ENCODE measurements at places on chromosomes 5 and 9.

- DNase-seq, result peak; percentile 3
Measured at GRCh38 chr9:109213285-109214121, 46.5 kb upstream of the FRRS1L start.

GRCh38 chr5:170597109-170597751 lies 93.4 kb downstream of the KCNIP1 start:
- DNase-seq, result no peak

DNA sequence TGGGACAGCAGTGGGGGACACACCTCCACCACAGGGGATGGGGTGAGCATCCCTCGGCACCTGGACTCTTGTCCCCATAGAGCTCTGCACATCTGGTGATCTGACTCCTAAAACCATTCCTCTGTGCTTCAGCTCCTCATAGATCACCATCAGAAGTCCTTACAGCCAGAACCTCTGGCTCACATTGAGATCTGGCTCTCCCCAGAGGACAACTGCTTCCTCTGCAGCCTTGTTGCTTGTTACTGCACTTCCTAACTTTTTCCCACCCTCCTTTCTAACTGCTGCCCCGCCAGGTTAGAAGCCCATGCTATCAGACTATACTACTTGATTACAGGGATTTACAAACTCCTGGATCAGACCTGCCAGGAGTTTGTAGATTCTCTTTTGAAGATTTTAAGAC lies 64.5 kb downstream of the ARSB start:
- DNase-seq, result peak; percentile 40

DNA sequence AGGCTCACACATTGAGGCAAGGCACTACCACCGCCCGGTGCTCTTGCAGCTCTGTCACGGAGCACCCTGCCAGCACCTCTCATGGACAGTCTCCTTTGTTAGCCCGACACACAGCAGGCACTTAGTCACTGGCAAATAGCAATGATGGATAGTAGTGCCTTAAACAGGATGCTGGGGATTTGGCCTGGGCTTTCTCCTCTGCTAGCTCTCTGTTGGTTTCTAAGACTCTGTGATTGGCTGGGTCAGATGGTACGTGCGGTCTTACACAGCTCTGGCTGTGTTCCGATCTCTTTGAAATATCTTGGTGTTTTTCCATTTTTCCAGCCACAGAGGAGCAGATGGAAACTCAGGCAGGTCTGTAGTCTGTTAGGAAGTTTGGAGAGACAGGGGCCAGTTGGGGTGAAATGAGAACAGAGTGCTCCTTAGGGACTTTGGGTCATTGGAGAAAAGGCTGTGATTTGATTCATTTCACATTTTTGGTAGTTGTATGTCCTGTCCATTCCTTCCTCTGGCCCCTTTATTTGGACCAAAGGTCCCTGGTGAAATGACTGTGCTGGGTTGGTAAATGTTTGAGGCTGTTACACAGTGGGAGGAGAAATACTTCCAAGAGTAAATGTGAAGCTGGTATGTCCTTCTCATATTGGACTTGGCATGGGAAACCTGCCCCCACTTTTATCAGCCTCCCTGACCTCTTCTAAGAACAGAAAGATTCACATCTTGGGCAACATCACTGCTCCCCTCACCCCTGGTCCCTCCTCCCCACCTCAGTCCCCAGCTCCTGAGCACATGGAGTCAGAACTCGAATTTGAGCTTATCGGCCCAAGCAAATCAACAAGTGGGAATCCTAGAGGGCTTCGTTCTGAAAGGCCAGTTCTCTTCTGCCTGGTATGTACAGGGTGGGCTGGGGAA lies 3.4 kb downstream of the SMIM3 start:
- DNase-seq, result no peak

GRCh38 chr5:39270225-39270848 lies 51.0 kb upstream of the FYB1 start:
- DNase-seq, result no peak

- DNase-seq, result no peak
Measured at GRCh38 chr9:110936237-110936636, 102.0 kb downstream of the LPAR1 start.

- DNase-seq, result no peak
Measured at GRCh38 chr9:134396825-134397224, 70.6 kb downstream of the RXRA start.

DNA sequence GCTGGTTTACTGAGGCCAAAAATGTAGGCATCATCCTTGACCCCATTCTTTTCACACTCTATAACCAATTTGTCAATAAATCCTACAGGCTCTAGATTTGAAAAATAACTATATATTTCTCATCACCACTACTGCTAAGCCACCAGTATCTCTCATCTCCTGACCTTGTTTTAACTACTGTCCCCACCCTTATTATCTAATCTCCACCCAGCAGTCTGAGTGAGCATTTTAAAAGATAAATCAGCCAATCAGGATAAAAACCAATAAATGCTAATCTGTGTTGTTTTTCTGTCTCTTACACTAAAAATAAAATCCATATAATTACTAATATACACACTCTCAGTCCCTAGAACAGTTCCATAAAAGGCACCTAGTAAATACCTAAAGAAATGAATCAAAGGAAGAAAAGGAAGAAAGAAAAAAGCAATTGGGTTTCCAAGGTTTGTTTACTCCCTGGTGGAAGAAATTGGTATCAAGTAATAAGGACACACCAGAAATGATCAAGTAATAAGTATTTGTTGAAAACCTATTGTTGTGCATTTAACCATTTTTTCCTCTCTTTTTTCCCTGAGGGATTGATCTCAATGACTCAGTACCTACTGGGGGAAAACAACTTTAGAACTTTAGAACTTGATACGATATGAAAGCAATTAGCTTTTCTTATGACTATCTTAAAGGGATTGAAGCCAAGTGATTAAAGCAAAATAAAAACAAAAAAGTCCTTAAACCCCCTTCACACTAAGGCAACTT lies 19.3 kb downstream of the MRPS27 start:
- no peak for DNase-seq

DNA sequence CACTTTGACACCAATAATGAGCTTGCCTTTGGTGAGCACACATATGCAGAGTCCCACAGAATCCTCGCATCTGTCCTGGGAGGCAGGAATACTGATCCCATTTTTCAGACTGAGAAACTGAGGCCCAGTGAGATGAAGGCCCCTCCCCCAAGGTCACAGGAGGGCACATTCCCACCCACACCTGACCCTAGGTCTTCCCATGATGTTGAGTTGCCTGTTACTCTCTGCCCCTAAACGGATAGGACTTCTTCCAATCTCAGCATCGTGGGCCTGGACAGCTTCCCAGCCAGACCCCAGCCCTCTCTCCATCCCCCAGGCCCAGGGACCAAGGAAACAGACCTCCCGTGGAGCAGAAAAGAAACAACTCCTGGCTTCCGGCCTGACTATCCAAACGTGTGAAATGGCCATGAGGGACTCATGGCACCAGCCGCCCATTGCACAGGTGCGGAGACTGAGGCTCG lies 877 bp downstream of the SH3GLB2 start:
- DNase-seq, result no peak

DNA sequence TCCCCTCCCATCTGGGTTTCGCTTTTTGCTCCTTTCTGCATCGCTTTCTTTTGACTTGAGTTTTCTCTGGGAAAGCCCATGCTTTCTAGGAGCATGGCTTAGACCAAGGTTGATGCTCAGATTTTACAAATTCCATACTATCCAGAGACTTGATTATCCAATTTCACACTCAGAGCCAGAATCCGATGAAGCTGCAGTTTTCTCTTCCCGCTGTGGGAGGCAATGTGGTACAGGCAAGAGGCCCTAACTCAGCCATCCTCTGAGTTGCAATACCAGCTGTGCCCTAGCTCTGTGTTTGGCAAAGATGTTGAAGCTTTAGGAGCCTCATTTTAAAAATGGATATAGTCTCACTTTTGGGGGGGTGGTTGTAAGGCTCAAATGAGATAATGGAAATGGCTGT lies 85.1 kb downstream of the BRINP1 start:
- peak; percentile 47 for DNase-seq

- DNase-seq, result no peak
Measured at GRCh38 chr5:97225222-97225621, 42.2 kb upstream of the RIOK2 start.

DNA sequence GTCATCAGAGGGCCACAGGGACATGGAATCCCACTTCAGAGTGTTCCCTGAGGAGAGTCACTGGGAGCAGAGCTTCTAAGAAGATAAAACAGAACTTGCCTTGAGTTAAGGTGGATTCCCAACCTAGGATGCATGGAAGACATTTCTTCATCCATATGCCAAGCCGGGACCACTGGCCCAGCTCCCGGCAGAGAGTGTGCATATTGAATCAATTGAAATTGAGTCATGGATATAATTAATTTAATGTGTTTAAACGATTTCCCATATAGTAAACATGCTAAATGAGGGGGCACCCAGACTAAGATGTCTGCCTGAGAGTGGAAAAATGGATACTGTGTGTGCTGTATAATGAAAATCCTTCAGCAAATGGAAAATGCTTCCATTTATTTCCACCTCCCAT lies 194.4 kb upstream of the TBC1D2 start:
- no peak for DNase-seq

DNA sequence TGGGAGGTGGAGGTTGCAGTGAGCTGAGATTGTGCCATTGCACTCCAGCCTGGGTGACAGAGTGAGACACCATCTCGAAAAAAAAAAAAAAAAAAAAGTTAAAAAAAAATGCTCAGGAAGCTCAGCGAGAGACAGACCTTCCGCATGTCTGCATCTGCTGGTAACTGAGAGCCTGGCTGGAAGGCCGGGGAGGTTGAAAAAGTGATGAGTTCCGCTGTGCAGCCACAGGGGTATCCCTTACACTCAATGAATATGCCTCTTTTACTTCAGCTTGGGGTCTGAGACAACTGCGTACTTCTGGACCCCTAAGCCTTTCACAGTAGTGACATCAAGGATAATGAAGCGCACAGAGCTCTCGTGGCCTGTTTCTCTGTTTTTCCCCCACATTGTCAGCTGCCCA lies 179.9 kb upstream of the KLF4 start:
- no peak for DNase-seq

- DNase-seq, result no peak
Measured at GRCh38 chr9:121707477-121708424, 56.3 kb downstream of the DAB2IP start.

DNA sequence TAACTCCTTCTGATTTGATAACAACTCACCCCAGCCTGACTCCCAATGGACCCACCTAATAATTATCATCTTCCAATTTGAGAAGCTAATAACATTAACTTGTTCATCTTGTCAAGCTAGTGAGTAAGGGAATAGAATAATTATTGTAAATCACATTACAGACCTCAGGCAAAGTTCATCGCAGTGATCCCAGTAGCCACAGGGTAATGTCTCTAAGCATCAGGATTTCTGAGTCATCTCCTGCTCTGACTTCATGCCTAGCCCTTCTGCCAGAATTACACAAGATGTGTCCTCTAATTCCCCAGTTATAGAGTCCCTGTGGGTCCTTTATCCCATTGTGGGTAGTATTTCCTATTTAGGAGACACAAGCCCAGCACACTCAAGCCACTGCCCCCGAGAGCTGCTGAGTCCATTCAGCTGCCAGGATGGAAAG lies 365.7 kb downstream of the DEPDC1B start:
- DNase-seq, result no peak

- no peak for DNase-seq
Measured at GRCh38 chr5:72386639-72387038, 66.5 kb downstream of the PTCD2 start.

DNA sequence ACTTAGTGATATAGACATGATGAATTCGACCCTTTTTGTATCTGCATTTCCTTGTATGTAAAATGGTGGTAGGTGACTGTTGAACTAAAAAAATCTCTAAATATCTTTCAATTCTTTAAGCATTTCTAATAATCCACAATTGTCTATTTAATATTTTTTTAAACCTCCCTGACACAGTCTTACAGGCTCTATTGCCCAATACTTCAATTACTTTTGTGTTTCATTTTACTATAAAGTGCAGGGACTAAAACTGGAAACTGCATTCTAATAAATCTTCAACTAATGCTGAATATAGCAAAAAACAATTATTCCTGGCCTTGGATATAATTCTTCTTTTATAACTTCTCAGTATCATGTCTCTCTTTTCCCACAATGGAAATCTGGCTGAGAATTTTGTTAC lies 202.7 kb upstream of the PIK3R1 start:
- no peak for DNase-seq

DNA sequence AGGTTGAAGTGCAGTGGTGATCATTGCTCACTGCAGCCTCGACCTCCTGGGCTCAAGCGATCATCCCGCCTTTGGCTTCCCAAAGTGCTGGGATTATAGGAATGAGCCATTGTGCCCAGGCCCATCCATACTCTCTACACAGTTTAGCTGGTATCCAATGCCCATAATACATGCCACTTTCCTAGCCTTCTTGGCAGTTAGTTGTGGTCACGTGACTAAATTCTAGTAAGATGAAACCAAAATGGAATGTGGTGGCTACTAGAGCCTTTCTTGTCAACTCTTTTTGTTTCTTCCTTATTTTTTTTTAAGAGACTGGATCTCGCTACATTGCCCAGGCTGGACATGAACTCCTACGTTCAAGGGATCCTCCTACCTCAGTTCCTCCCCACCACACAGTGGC lies 15.3 kb upstream of the KIF27 start:
- DNase-seq, result no peak

- DNase-seq, result peak; percentile 41
Measured at GRCh38 chr9:21864505-21864904, 62.1 kb downstream of the MTAP start.

All from DMS53 (cell line).